Fibroblast of skin of right quadriceps (primary cell): ENCODE measurements at places on chromosomes 13 and 19.

- DNase-seq, result no peak
Measured at GRCh38 chr19:23286477-23286876, 36.3 kb upstream of the ZNF724 start.

- DNase-seq, result peak; percentile 59
Measured at GRCh38 chr13:63206461-63206860, 1790.8 kb upstream of the PCDH20 start.

GRCh38 chr19:29796173-29796573, 15.6 kb upstream of the CCNE1 start:
- DNase-seq, result no peak

DNA sequence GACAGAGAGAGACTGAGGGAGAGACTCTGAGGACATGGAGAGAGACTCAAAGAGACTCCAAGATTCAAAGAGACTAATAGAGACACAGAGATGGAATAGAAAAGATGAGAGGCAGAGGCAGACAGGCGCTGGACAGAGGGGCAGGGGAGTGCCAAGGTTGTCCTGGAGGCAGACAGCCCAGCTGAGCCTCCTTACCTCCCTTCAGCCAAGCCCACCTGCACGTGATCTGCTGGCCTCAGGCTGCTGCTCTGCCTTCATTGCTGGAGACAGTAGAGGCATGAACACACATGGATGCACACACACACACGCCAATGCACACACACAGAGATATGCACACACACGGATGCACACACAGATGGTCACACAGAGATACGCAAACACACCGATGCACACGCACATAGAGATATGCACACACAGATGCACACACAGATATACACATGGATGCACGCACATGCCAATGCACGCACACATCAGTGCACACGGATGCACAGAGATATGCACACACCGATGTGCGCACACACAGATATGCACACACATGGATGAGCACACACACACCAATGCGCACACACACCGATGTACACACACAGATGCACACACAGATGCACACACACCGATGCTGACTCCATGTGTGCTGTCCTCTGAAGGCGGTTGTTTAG, 3.3 kb upstream of the F10 start:
- DNase-seq, result no peak

GRCh38 chr13:29125191-29125933, 305.2 kb downstream of the MTUS2 start:
- DNase-seq, result no peak

DNA sequence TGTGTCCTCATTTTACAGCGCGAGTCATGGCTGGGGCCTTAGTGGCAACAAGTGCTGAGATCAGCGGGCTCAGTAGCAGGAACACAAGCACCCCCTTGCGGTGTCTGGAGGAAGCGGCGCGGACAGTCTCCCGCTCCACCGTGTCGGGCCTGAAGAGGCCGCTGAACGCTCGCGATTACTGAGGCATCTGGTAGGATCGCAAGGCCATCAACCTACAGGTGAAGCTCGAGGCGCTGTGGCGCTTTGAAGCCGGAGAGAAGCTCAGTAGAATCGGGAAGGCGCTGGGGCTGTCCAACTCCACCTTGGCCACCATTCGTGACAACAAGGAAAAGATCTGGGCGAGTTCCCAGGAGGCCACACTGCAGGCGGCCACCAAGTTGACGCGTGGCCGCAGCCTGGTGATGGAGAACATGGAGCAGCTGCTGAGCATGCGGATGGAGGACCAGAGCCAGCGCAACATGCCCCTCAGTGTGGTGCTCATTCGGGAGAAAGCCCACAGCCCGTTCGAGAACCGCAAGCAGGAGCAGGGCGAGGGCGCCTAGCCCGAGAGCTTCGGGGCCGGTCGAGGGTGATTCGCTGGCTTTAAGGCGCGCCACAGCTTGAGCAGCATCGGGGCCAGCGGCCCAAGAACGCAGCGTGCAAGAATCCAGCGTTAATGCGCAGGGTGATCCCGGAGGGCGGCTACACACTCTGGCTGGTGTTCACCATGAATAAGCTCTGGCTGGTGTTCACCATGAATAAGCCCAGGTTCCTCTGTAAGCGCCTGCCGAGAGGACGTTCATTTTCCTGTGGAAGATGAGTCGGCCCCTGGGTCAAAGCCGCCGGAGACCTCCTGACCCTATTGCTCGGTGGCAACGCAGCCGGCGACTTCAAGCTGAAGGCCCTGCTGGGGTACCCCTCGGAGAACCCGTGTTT, 8.3 kb upstream of the MZF1 start:
- DNase-seq, result peak; percentile 84
